ENCODE measurements at places on chromosomes 2 and 18.
A peak's percentile ranks its signal among the peaks of the same experiment; 100 is the strongest.

DNA sequence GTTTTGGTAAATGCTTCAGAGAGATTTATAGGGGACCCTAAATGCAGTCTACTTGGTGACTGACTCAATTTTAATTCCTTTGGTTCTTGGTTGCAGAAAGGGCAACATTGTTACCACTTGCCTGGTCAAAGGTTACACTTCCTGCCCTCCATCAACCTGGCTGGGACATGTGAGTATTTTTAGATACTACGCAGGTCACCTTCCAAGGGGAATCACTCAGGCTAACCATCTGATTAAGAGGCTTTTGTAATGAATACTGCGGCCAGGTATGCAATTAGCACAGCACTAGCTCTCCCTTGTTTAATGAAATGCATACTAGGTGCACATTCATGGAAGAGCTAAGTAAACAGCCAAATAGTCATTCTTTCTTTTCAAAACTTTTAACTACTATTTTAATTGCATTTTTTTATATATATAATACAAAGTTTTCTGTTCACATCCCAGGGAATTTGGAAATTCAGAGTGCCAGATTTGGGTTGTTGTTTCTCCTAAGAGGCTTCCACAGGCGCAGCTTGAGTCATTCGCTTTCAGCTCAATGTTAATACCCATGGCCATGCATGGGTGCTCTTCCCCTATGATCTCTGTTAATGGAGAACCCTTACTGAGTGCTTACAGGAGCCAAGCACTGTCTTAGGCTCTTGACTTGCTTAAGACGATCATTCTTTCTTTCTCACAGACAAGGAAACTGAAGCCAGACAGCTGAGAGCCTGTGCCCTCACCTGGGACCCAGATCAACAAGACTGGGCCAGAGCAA lies 152.2 kb downstream of the MTX2 start:
- DNase-seq: peak; percentile 0

DNA sequence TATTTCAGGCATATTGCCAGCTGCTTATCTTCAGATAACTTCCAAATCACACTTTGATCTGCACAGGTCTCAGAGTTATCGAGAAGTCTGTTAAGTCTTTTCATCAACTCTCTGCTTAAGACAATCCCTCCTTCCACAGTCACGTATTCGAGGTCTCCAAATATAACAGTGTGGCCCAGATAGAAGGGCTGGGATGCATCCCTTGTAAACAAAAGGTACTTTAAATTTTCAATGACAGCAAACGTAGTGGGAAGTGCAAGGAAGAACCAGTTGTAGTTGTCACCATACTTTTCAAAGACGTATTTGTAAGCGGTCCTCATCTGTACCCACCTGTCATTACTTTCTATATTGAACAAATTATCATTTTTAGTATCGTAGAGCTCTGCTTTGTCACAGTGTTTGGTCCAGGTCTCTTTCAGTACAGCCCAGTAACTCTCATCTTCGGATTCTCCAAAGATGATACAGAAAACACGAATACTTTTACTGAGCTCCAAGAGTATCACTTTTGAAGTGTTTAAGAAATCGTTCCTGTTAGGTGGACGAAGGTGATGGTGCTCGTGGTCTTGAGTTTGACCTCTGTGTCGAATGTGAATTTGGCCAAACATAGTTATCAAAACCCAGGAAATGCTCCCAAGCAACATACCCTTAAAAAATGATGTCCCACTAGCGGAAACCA lies 445 bp downstream of the C1GALT1C1L start:
- no peak for DNase-seq

DNA sequence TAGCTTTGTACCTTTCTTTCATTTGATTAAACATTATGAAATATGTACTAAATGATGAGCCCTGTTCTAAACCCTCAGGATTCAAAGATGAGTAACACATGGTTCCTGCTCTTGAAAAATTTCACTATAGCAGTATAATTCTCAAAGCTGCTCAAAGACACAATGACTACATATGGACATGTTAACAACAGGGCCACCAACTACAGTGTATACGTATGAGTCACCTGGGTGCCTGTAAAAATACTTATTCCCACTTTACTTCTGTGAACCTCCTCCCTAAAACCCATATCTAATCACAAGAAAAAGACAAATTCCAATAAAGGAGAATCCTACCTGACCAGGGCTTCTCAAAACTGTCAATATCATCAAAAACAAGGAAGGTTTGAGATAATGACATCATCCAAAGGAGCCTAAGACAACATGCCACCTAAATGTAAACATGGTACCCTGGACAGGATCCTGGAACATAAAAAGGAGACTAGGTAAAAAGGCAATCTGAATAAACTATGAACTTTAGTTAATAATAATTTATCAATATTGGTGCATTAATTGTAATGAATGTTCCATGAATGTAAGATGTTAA lies 84.7 kb downstream of the FAM161A start:
- no peak for DNase-seq

- DNase-seq: no peak
These were observed 1.4 kb downstream of the NRP2 start for GRCh38 chr2:205683502-205684367.

GRCh38 chr2:160703648-160704585 lies 210.3 kb upstream of the RBMS1 start:
- DNase-seq: no peak

DNA sequence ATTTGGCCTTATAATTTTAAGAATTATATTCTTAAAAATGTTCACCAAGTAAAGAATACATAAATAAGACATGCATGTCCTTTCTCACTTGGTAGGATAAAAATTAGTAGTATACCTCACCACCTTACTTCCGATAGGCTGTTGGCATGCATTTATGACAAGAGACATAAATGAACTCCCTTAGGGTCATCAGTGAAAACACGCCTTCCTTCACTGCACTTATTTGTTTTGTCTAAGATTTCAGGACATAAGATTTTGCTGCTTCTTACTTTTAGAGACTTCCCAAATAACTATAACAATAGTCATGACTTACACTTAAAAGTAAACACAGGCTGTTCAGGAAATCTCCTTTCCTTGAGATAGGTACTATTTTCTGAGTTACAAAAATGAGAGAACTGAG lies 661.3 kb upstream of the CNTNAP5 start:
- DNase-seq: no peak

GRCh38 chr2:213920014-213920413 lies 490.8 kb upstream of the VWC2L start:
- no peak for DNase-seq

GRCh38 chr2:119491776-119492525 lies 32.3 kb downstream of the SCTR start:
- peak; percentile 86 for DNase-seq

DNA sequence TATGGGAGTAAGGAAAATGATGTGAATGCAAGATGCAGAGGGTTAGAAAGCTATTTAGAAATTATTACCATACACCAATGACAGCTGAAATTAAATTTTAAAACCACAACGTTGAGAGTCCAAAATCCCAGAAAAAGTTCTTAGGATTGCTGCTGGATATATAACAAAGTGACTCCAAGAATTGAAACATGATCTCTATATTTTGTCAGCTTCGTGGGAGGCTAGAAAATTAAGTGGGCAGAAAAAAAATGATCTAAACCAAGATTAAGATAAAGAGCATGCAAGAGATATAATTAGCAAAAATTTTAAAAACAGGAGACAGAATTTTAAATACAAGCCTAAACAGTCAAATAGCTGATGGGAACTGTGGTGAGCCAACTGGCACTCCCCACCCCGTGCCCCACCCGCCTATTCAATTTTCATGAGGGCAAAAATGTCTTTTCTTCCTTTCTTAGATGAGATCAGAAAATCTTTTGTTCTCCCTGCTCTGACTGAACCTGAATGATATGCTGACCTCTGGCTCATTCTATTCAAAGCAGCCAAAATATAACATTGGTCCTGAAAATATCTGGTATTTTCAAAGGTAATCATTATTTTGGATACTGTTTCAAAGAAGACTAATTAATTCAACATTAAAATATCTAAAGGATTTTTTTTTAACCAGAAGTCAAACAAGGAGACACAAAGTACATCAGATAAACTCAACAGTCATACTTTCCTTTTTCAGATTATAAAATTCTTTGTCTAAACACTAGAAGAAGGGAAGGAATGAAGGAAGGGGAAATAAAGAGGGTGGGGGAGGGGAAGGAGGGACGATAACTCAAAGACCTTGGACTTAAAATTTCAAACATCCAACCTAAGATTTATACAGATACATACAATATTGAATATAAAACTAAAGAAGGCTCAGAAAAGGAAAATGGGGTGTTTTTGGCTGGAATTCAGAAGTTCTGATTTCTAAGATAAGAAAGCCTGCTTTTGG lies 12.2 kb downstream of the KANSL3 start:
- DNase-seq: no peak

DNA sequence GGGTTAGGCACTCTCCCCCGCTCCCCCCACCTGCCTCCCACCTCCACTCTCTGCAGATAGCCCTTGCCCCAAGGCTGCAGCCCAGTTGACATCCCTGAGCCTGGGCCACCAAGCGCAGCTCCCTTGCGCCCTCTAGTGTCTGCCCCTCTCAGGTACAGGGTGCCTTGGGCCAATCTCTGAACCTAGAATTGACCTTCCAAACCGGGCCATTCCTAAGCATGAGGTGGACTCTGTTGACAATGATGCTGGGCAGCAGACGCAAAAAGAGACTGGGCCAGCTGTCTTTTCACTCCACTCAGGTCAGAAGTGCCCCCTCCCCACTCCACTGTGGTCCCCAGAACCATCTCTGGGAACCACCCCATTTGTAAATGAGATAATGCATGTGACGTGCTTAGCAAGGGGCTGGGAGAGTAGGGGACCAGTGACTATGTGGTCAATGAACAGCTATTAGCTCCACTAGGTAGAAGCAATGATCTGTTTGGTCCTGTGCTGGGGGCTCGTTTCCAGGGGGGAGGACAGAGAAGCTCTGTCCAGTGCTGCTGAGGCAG lies 43.3 kb upstream of the PLB1 start:
- DNase-seq: peak; percentile 78

- no peak for DNase-seq
These were observed 3.9 kb downstream of the EPB41L5 start for GRCh38 chr2:120016800-120017199.

GRCh38 chr2:37809525-37809924 lies 115.6 kb upstream of the RMDN2 start:
- peak; percentile 60 for DNase-seq

DNA sequence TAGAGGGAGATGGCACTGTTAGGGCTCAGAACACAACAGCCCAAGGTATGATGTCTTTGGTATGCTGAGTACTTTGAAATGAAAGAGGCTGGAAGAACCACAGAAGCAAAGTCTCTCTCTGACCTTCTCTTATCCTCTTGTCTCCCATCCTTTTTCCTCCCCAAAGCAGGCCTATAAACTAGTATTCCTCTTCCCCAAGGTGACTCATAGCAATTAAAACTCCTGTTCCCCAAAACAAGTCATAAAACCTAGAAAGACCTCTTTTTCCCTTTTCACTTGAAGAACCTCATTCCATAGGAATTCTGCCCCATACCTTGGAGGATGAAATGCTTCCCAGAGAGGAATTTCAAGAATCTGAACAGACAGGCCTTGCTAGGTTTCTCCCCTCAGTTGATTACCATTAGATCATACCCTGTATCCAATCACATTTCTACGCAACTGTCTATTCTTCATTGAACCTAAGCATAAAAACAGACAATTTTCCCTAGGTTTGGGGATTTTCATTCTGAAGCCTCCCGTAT lies 25.7 kb downstream of the MDH1 start:
- peak; percentile 34 for DNase-seq

DNA sequence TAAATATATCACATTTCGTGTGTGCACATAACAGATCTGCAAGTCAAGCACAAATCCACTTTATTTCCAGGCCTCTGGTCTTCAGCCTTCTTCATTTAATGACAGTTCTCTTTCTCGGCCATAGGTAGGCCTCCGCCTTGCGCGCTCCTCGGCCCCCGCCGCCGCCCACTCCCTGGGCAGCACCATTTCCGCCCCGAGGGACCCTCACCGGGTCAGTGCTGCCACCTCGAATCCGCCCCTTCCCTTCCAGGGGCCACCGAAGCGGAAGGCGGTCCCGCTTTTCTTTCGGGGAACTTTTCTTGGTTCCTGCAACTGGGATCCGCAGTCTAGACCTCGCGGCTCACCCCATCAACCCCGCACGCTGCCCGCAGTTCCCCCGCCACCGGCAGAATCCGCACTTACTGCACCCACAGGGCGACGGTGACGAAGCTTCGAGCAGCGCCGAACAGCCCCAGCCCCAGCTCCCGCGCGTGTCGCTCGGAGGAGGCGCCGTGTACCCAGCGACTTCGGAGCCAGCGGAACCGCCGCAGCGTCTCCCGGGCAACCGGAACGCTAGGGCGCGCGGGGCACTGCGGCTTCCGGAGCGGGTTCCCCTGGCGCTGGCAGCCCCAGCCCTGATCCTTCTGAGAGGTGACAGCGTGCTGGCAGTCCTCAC lies at the start of gene CDKL4:
CDKL4 (minus strand) TSS at position 502 of the 655 bp plus-strand sequence.
- DNase-seq: no peak

DNA sequence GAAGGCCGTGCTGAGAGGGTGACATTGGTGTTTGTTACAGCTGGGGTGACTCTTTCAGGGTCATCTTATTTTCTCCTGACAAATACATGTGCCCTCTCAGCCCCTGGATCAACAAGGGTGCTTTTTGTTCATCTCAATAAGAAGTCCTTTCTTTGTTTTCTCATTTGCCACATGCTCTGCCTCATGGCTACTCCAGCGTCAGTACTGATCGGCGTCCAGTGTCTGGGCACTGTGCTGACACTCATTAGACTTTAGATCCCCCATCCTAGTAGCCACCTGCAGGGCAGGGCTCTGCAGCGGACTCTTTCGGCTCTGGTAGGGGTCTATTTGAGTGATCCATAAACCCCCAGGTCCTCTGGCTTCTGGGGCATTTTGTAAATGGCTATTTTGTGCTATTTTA lies 38.4 kb downstream of the NPPC start:
- DNase-seq: no peak

DNA sequence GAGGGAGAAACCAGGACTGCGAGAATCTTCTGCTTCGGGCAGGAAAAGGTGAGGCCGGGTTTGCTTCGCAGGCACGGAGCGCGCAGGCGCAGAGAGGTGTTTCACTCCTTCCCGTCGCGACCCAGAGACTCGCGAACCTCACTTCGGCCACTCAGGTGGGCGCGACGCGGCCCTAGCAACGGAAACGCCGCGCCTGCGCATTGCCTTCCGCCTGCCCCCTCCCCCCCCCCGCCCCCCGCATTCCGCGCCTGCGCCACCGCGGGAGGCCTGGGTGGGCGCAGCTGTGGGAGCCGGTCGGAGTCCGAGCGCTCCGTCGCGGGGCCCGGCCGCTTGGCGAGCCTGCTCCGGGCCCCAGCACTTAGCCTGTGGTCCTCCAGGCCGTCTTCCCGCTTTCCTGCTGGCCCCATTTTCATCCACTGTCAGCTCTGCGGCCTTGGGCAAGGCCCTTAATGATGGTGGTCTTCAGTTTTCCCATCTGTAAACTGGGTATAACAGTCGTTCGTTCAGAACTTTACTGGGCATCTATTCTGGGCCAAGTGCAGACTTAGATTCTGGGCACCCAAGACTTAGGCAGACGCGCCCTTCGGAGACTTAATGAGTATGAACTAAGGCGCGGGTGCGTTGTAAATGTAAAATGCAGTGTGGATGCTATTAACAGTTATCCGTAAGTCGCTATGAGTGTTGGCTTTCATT lies 62.1 kb upstream of the ACKR3 start:
- DNase-seq: peak; percentile 93

DNA sequence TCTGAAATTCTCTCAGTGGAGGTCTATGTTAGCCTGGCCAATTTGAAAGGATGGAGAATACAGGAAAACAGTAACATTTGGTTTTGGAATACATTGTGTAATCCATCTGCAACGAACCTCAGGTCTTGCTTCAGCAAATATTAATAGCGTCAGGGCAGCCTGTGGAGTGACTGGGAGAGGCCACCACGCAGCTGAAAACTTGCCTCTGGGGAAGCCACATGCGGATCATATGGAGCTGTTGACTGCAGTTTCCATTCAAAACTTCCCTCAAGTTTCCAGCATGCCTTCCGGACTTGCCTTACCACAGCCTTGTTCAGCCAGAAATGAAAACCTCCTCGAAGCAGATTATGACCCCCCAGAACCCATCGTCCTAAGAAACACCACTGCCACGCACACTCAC lies 25.7 kb downstream of the BCL11A start:
- DNase-seq: no peak
